ENCODE measurements at places on chromosomes 4 and X.

GRCh38 chr4:135256111-135256510 is 1054.5 kb upstream of the PABPC4L start:
- no peak for DNase-seq

- DNase-seq: no peak
Observed at GRCh38 chr4:121375262-121375661, 5.6 kb downstream of the QRFPR start.

DNA sequence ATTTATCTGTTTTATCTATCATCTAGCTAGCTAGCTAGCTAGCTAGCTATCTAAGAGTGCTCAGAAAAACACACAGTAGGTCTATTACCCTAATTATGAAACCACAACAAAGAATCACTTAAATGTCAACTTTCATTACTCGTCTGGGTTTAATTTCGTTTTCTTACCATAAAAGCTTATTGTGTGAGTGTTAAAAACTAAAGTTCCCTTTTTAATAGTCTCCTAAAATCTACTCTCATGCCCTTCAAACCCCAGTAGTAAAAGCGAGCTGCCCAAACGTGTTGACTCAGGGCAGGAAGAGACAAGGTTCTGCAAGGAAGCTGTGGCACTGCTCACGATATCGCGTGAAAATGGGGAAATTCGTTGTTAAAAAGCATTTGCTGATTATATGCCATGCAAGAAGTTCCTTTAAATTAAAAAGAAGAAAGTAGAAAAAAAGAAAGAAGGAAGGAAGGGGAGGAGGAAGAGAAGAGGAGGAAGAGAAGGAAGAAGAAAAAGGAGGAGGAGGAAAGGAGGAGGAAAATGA is 595 bp downstream of the MBNL3 start:
- DNase-seq: peak; percentile 80

DNA sequence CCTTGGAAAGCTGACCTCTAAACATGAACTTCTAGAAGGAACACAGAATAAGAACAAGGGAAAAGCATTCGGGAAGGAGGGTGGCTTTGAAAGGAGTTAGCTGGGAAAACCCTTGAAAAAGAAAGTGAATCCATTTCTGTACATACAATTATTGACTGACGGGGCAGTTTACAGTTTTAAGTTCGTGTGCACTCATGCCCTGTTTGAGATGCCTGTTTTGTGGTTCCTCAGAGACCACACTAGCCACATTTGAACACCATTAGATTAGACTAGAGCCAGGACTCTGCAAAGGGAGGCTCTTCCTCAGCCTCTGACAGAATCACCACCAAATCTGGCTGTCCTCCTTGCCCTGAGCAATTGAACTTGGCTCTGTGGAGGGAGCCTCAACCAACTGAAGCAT is 158.3 kb downstream of the PALLD start:
- peak; percentile 16 for DNase-seq

DNA sequence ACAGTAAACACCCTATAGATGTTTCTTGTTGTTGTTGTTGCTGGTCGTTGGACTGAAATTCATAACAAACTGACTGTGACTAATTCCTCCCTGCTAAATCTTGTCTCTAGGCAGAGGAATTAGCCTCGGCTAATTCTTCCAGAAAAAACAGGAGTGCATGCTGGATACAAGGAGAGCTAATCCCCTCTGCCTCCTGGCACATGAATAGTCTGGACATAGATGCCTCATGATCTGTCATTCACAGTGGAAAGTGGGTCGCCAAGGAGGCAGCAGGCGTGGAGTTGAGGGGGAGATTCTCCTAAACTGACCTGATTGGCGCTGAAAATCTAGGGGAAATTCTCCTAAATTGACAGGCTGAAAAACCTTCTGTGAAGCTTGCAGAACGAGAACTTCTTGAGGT is 220.1 kb downstream of the DCTD start:
- DNase-seq: no peak

- DNase-seq: peak; percentile 53
Observed at GRCh38 chrX:150587585-150588503, 19.4 kb downstream of the MTM1 start.

- peak; percentile 1 for DNase-seq
Observed at GRCh38 chrX:30309139-30309571, at the start of gene NR0B1. TSS of gene NR0B1 (minus strand) at chrX:30309390. CDS start at chrX:30309363, 27 bp downstream.

GRCh38 chr4:74133786-74134499 is 24.0 kb upstream of the MTHFD2L start:
- DNase-seq: peak; percentile 88

DNA sequence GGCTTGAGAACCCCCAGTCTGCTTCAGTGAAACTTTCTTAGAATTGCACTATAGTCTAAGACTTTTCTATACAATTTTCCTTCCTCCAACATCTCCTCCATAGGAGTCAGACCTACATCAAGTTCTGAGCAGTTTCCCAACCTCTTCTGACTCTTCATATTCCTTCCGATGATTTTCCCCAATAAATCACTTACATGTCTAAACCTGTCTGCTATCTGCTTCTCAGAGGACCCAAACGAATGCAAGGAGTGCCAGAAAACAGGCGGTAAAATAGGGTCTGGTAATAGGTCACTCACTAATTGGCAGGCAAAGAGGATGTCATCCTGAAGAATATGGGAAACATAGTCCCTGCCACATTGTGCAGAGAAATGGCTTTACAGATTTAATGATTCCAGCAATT is 153.9 kb downstream of the PCDH18 start:
- DNase-seq: no peak

- DNase-seq: no peak
Observed at GRCh38 chr4:53194727-53195126, 171.1 kb downstream of the SCFD2 start.

GRCh38 chr4:99722006-99722405 is 64.4 kb upstream of the C4orf54 start:
- peak; percentile 35 for DNase-seq

GRCh38 chr4:10305816-10306215 is 151.4 kb downstream of the ZNF518B start:
- no peak for DNase-seq

DNA sequence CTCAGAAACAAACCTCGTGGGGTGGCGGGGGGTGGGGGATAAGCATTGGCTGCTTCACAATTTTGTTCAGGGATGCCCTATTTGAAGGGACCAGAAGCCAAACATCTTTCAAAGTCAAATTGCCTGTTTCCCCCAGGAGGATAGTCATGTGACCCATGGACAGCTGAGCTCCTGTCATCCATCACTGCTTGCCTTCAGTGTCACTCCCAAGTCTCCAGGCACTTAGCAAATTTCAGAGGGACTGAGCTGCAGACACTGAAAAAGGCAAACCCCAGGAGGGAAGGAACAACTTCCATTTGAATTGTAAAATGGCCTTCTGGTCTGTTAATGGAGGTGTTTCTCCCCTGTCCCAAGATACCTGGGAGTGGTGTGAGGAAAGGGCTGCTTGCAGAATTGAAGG is 73.4 kb downstream of the FRMPD3 start:
- no peak for DNase-seq

GRCh38 chr4:19193274-19193981 is 1058.3 kb upstream of the SLIT2 start:
- DNase-seq: no peak

GRCh38 chr4:94076498-94076897 is 131.2 kb upstream of the SMARCAD1 start:
- DNase-seq: peak; percentile 17

DNA sequence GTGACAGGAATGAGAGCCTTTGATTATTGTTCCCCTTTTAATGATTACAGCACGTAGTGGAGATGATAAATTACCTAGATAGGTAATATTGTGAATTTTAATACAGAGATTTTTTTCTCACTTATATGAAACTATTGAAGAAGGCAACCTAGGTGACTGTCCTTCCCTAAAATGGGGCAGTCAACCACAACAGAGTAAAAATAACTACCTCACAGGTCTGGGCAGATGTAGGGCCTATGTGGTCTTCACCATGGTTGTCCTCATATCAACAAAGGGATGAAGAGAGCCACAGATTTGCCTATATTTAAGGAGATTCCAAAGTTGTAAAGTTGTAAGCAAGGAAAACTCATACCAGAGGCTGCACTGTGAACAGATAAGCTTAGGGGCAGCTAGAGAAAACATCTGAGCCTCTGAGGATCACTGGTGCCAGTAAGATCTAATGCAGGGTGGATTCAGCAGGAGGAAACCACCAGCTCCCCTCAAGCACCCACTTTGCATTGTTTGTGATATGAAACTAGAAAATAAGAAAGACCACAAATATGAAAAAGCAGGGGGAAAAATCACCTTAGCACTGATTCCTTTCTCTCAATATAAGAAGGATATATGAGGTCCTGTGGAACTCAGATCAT is 547.9 kb upstream of the GALNTL6 start:
- DNase-seq: no peak

DNA sequence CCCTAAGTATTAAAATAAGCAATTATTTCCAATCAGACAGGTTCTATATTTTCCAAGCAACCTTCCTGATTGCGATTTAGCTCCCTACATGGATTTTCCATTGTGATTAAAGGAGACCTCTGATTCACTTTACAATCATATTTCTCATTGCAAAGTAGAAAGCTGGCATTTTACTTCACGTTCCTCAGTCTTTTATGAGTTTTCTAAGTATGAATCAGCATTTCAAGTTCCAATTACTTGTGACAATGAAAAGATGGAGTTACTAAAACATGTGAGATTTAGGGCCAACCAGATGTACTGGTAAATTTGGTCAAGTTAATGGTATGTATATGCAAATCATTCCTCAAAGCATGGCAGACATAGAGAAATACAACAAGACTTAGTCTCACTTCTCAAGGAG is 206.2 kb downstream of the KCNIP4 start:
- no peak for DNase-seq

DNA sequence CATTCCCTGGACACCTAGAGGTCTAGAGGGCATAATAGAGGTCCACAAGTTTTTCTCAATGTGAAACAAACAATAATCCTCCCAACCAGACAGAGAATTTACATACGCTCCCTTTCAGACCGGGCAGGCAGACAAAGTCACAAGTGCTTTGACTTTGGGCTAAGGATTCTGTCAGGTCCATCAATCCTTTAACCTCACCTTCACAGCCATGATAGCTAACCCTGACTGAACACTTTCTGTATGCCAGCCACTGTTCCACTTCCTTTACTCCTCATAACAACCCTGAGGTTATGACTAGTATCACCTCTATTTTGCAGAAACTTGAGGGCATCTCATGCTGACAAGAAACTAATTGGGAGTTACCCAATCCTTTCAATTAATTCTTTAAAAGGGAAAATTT is 118.8 kb upstream of the AFF2 start:
- peak; percentile 3 for DNase-seq

DNA sequence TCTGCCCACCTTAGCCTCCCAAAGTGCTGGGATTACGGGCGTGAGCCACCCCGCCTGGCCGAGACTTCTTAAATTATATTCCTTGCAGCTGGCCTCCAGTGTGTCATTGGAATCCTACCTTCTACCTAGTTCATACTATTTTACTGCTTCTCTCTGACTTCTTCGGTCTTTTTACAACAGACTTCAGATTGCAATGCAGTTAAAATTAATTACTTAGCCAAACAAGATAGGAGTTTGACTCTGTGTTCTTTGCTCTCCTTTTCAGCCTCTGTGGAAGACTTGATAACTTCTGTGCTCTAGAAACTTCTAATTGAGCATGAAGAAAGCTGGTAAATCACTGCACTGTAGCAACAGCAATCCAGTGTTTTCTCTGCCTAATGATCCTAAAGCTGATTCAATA is 199.5 kb downstream of the GASK1B start:
- DNase-seq: no peak

- DNase-seq: no peak
Observed at GRCh38 chr4:140185412-140186081, 31.6 kb upstream of the MAML3 start.

GRCh38 chr4:38930204-38930603 is 62.6 kb downstream of the FAM114A1 start:
- DNase-seq: no peak

- DNase-seq: no peak
Observed at GRCh38 chr4:72951147-72951546, 118.4 kb downstream of the COX18 start.

DNA sequence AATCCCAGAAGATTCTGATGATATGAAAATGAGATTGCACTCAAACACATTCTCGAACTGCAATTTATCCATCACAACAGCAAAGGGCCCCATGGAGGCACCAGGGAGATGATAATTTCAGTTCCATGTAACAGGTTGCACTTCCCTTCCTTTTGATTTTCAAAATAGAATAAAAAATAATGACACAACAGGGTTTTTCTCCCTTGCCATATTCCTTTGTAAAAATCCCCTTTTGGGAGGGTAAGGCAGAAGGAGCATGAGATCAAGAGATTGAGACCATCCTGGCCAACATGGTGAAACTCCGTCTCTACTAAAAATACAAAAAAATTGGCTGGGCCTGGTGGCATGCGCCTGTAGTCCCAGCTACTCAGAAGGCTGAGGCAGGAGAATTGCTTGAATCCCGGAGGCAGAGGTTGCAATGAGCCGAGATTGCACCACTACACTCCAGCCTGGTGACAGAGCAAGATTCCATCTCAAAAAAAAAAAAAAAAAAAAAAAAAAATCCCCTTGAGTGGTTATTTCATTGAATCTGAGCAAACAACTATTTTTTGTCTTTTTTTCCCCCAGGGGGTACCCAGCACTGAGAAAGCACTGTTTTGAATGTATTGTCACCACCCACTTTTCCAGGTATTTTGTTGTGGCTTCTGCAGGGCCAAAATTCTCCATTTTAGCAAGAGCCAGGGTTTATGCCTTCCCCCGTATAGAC is 26.7 kb downstream of the TBC1D9 start:
- DNase-seq: no peak

- peak; percentile 95 for DNase-seq
Observed at GRCh38 chrX:41009850-41010846, 75.1 kb upstream of the USP9X start.

DNA sequence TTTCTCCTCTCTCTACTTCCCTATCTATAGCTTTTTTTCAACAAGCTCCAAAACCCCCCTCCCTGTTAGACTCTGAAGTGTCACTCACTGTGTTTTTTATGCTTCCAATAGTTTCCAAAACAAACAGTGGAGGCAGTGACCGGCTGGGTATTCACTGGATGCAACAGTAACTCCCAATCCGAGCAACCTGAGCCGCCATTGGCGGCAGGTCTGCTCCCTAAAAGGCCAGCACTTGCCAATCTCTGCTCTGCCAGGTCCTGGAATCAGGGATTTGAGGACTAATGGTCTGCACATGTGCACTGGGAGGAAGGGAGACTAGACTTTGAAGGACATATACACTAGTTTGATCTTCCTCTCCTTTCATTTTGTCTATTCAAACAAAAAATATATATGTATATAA is 7.1 kb downstream of the TBX22 start:
- DNase-seq: no peak

DNA sequence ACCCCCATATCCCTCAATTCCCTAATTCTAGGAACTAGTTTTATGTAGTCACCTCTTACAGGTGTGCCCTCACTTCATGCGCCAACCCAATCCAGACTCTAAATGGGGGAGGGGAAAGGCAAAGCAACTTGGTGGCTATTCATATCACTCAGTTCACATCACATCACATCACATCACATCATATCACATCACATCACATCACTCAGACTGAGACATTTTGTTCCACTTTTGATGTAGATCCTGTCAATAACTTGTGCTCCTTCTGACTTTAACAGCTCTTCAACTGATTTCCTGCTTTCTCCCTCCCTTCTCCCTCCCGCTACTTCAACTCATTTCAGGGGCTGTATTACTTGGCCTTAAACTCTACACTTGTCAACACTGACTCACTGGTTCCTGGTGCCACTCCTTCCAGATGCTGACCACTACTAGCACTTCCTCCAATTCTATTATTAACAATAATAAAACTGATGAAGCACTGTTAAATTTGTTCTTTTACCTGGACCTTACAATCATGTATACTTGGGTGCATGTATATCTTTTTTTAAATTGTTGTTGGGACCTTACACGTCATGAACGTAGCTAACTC is 29.1 kb upstream of the PLS3 start:
- no peak for DNase-seq
